Foreskin fibroblast (primary cell): ENCODE measurements at places on chromosomes 1 and 21.

DNA sequence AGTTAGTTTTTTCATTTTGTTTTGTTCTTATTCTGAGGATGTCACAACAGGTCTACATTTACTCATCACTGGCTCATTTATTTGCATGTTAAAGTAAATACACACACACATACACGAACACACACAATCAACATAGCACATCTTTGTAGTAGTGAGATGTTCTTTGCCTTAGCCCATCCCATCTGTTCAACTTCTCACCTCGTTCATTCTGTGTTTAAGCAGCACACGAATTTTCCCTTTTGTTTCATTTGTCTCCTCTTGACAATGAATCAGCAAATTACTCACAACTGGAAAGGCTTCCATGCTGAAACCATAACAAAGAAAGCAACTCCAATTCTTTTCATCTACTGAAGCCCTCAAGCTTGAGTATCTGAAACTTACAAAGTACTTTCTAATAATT is 133.3 kb upstream of the CHRM3 start:
- no peak for DNase-seq

DNA sequence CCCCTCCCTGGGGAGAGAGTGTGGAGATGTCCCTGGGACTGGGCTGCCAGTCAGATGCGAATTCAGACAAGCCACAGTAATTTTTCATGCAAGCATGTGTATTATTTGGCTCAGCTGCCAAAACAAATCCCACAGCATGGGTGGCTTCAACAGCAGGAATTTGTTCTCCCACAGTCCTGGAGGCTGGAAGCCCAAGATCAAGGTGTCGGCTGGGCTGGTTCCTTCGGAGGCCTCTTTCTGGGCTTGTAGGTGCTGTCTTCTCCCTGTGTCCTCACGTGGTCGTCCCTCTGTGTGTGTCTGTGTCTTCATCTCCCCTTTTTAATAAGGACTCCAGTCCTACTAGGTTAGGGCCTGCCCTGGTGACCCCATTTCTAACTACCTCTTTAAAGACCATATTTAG is 91.9 kb upstream of the ACTRT2 start:
- no peak for DNase-seq

DNA sequence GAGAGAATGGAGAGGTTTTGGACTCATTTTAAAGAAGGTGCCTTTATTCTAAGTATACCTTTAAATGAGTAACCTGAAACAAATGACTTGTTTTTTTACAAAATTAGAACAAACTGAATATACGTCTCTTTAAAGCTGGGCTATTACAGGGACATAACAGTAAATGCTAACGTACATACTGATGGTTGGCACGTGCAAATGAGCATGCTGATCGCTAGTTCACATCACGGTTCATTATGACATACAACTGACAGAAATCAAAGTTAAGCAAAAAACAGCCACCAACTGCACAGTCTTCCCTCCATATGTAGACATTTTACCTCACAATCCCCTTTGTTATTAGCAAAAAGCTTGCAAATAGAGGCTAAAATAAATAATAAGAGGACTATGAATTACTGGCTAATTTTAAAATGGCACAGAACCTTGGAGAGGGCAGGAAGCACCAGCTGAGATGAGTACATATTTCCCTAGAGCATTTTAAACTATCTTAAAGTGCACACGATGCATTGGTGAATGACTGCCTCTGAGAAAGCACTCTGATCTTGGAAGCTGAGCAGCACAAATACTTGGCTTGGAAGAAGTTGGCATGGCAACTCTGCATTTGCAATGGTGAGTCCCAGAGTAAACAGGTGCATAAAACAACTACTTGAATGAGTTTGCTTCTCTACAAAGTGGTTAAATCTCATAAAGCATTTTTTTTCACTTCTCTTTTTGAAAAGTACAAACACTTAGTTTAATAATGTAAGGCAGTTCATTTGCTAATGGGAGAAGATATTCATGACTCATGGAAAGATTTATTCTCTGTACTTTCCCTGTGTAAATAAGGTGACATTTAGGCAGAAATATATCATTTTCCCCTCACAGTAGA is 204.7 kb downstream of the LHX8 start:
- no peak for DNase-seq

- peak; percentile 55 for DNase-seq
These were observed 14.8 kb upstream of the NCMAP start for GRCh38 chr1:24540906-24541710.

DNA sequence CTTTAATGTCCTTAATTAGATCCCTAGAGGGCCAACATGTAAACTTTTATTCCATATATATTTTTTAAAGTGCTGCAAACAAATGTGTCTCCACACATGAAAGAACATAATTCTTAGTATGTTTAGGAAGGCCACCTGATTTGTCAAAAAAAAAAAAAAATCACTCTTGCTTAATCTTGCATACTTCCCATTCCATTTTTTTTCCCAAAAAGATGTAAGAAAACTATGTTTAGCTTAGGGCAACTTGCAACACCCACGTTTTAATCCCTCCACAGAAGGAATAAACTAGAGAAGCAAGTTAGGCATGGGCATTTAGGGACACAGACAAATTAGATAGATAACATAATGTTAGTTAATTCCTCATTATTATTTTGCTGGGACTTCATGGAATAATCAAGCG is 5.6 kb downstream of the YOD1 start:
- no peak for DNase-seq

DNA sequence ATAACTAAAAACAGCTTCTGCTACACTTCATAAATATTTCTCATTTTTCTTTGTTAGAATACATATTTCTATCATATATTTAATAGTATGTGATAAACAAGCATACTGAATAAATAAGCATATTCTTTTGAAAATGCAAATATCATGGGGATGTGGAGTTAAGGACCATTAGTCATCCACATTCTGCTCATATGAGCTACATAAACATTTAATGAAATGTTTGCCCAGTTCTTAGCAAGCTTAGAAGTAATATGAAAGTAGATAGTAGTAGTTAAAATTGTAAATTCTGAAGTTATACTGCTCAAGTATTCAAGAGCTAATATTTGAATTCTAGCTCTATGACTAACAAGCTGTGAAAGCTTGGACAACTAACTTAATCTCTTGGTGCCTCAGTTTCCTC is 10.1 kb upstream of the GORAB start:
- DNase-seq, result peak; percentile 51

GRCh38 chr1:78790174-78790573 is 140.5 kb downstream of the IFI44 start:
- DNase-seq, result no peak

GRCh38 chr1:179296356-179297104 is 2.9 kb downstream of the SOAT1 start:
- DNase-seq, result no peak

- no peak for DNase-seq
These were observed 33.0 kb downstream of the KCNC4 start for GRCh38 chr1:110243146-110243545.

GRCh38 chr1:204320382-204320804 is 39.3 kb downstream of the PLEKHA6 start:
- peak; percentile 75 for DNase-seq

- no peak for DNase-seq
These were observed 342.2 kb downstream of the OMA1 start for GRCh38 chr1:58204284-58204683.

GRCh38 chr1:3440711-3441409 is 13.6 kb upstream of the ARHGEF16 start:
- DNase-seq, result no peak

DNA sequence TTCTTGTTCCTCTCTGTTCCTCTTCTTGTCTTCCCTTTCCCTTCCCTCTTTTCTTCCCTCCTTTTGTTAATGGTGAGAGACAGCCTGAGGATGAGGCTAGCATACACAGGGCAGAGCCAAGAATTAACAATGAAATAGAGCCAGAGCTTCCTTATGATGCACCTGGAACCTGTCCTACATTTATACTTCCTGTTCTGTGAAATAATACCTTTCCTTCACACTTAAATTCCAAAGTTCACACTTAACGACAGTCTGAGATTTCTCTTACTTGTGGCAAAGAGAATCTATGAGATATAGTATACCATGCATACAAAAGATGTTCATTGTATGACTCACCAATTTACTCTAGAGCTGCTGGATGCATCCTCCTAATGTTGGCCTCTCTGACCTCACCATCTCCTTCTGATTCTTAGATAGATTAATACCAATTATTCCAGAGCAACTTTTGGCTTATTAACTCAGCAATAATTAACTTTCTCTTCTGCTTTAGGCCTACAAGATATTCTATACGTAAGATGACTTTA is 30.8 kb upstream of the TSNAX start:
- DNase-seq, result no peak

DNA sequence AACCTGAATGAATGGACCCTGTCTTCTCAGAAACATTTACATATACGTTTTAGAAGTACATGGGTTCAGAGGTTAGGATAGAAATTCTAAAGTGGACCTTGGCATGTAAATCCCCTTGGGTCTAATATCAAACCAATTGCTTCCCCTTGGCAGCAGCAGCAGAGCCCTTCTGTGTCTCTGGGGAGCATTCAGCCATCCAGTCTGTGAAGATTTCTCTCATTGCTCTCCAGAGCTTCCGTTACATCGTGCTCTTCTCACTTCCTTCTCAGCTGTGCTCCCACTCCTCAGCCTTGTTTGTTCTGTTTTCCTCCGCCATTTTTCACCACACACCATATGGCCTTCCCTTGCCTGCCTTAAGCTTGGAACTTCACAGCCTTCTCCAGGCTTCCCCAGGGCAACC is 61.5 kb upstream of the ATP1B1 start:
- no peak for DNase-seq

DNA sequence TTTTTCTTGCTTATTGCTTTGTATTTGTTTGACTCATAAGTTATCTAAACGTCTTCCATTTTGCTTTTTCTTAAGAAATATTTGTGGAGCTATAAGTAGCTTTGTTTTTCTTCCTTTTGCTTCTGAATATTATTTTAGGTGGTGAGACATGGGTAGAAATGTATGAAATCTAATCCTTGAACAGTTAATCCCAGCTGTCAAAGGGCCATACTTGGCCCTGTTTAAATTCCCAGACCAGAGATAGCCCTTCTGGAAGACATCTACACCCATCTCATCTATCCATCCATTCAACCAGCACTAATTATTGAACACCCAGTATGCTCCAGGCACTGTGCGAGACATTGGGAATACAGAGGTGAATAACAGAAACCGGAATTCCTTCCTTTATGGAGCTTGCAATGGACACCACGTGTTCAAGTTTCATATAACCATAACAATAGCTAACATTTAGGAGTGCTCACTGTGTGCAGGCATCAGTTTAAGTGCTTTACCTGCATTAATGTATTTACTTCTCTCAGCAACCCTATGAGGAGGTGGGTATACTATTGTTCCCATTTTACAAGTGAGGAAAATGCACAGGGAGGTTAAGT is 8.7 kb downstream of the TACSTD2 start:
- DNase-seq, result no peak

- DNase-seq, result no peak
These were observed 23.8 kb downstream of the MAP3K7CL start for GRCh38 chr21:29154270-29154669.

DNA sequence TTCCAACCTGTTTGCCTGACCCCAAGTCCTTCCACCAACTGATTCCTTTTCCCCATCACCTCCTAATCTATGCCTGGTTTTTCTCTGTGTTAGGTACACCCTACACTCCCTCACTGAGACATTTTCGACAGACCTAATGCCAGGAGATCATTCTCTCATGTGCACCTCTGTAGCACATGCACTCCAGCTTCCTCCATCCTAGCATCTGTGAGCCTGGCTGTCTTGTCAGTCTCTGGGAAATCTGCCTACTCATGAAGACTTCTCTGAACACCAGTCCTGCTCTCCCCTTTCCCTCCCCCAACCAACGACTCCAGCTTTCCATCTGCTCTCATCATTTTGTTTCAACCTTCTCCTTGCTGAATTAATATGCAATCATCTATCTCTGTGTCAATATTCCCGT is 987 bp downstream of the MED8 start:
- DNase-seq, result no peak
